Tibial nerve (tissue), 4 donors: ENCODE measurements at places on chromosomes 13 and 19. TPM values are rescaled to one million over a fixed set of nuclear protein-coding genes. Genes with fewer than 3 reads are reported as not detected.
A peak's percentile ranks its signal among the peaks of the same experiment; 100 is the strongest.

LYL1 gene
- 21.1 TPM for total RNA-seq

TMC4 gene
- 4.4 TPM for total RNA-seq

- no peaks in the 10 kb centered on the region for H3K36me3 ChIP-seq
- H3K4me3 ChIP-seq, result peak overlapping the region; percentile 24
- H3K4me1 ChIP-seq, result no peaks in the 10 kb centered on the region
- H3K27me3 ChIP-seq, result no peaks in the 10 kb centered on the region
- H3K27ac ChIP-seq, result peak overlapping the region; percentile 84
Observed at GRCh38 chr19:13022111-13022858, 27.0 kb downstream of the NFIX start.

DNA sequence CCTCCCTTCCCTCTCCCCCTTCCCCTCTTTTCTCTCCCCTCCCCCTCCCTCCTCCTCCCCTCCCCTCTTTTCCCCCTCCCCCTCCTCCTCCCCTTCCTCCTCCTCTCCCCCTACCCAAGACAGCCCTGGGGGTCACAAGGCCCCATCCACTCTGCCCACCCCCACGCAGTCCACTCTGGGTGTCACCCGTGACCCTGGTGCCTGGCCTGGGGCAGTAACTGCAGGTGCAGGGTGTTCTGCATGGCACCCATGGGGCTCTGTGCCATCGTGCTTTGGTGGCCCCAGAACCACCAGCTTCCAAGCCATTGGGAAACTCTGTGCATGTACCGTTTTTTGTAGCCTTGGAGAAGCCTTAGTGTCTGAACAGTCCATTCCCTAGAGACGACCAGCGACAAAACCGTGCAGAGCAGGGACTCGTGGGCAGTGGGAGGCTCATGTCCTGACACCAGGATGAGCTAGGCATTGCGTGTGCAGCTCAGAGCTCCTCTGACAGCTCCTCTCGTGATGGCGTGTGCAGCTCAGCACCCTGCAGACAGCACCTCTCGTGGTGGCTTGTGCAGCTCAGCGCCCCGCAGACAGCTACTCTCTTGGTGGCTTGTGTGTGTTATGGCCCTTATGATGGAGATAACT lies 43.7 kb upstream of the F7 start:
- H3K27ac ChIP-seq, result no peak overlapping the region
- no peaks in the 10 kb centered on the region for H3K36me3 ChIP-seq
- H3K4me3 ChIP-seq, result no peak overlapping the region
- no peak for DNase-seq

DNA sequence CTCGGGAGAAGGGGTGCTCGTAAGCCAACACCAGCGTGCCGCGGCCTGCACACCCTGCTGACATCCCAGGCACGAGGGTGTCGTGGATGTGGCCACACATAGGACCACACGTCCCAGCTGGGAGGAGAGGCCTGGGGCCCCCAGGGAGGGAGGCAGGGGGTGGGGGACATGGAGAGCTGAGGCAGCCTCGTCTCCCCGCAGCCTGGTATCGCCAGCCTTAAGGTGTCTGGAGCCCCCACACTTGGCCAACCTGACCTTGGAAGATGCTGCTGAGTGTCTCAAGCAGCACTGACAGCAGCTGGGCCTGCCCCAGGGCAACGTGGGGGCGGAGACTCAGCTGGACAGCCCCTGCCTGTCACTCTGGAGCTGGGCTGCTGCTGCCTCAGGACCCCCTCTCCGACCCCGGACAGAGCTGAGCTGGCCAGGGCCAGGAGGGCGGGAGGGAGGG lies 2.4 kb downstream of the IZUMO4 start:
- H3K27ac ChIP-seq, result peak overlapping the region; percentile 98
- H3K4me3 ChIP-seq, result no peak overlapping the region
- peaks cover 9% of the 10 kb centered on the region for H3K4me1 ChIP-seq
- no peak for DNase-seq
- no peaks in the 10 kb centered on the region for H3K36me3 ChIP-seq

GRCh38 chr19:35689836-35690235 lies 14.5 kb upstream of the ZBTB32 start:
- H3K27me3 ChIP-seq, result peaks cover 3% of the 10 kb centered on the region
- H3K4me3 ChIP-seq, result no peak overlapping the region
- H3K4me1 ChIP-seq, result no peaks in the 10 kb centered on the region
- no peak overlapping the region for H3K27ac ChIP-seq
- no peak for DNase-seq
- no peaks in the 10 kb centered on the region for H3K36me3 ChIP-seq

DNA sequence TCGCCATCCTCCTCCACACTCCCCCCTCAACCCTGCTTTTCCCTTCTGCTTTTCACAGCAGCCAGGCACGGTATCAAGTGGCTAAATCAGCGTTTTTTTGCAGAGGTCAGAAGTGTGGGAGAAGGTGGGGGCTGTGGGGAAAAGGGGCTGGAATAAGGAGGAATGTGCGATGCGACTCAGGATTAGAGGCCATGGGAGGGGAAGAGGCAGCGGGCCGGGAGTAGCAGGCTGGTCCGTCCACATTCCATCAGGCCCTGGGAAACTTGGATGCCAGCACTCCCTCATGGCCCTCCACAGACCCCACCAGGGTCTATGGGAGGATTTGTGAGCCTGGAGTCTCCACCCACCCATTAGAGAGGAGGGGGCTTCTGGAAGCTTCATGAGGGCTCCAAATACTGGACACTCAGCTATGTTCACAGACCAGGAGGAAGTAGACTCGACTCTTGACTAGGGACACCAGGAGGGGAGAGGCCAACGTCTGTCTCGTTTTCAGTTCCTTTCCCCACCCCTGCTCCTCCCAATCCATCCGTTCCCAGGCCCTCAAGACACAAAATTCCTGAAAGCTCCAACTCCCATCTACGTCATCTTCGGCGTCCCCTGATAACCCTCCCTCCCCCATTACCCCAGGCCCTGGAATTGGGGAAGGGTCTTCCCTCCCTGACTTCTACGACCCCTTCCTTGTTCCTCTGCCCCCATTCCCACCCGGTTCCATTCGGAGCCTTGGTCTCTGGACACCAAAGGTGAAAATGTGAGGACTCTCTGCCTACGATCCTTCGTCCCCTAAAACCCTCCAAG lies 3.3 kb upstream of the KCNC3 start:
- peaks cover 7% of the 10 kb centered on the region for H3K4me1 ChIP-seq
- H3K27me3 ChIP-seq, result no peaks in the 10 kb centered on the region

- no peak overlapping the region for H3K4me3 ChIP-seq
- H3K36me3 ChIP-seq, result no peaks in the 10 kb centered on the region
- no peak for DNase-seq
- no peak overlapping the region for H3K27ac ChIP-seq
Observed at GRCh38 chr19:33280351-33280921, 21.9 kb downstream of the CEBPA start.

- no peaks in the 10 kb centered on the region for H3K36me3 ChIP-seq
- peak within 1 kb of the TSS; percentile 74 for H3K4me3 ChIP-seq
- H3K4me1 ChIP-seq, result peaks cover 20% of the 10 kb centered on the region
- no peaks in the 10 kb centered on the region for H3K27me3 ChIP-seq
- H3K27ac ChIP-seq, result peak within 1 kb of the TSS; percentile 97
Observed at GRCh38 chr13:27251166-27252091, at the start of gene RPL21. Gene RPL21, plus strand, starts transcription at chr13:27251558. Its CDS starts 2,219 bp downstream, at chr13:27253777.

DNA sequence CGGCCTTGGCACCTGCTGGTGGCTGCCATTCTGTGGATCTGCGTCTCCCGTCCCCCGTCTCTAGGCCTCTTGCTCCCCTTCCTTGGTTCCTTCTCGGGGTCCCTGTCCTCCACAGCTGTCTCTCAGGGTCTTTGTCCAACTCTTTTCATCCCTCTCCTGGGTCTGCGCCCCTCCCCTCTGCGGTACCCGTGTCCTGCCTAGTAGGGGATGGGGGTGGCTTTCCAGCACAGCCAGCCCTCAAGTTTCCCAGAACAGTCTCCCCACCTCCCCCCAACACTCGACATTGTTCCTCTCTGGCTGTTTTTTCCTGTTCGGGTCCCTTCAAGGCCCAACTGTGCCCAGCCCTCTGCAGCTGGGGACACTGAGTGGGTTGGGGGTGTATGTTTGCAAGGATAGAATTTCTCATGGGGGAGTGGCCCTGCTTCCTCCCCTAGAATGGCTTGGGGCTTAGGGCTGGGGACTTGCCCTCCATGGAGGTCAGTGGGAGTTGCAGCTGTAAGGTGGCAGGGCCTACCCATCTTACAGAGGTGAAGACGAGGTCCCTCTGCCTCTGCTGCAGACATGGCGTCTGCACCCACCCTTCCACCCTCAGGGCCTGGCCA lies 762 bp upstream of the ADM5 start:
- H3K27me3 ChIP-seq, result peaks cover 39% of the 10 kb centered on the region
- H3K4me3 ChIP-seq, result no peak overlapping the region
- no peak overlapping the region for H3K27ac ChIP-seq
- no peak for DNase-seq

DNA sequence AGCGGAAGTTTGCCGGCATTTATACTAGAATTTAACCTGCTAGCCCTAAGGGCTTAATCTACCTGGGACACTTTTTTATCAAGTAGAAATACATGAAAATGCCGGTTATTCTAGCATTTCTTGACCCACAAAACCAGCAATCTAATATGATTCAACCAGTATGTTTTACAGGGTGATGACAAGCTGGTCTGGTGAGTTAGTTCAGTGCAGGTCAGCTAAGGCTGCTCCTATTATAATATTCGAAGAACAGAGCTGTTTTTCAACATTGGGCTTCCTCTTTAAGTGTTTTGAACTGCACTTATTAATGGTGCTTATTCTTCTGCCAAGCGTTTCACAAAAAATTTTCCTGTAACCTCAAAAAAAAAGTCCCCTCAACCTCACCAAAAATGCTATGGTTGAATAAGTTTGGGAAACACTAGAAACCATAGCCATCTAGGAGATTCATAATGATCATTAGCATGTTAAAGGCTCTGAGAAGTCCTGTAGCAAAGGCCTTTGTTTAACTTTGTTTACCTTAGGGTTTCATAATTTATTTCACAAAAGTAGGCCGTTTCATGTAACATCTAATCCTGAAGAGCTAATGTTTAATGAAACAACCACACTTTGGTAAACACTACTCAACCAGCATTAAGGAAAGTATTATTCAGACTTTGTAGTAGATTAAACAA lies 526.6 kb downstream of the KLF12 start:
- no peaks in the 10 kb centered on the region for H3K36me3 ChIP-seq
- H3K27ac ChIP-seq, result no peak overlapping the region
- no peak for DNase-seq

GRCh38 chr19:34243876-34244578 lies 10.3 kb upstream of the GARRE1 start:
- no peaks in the 10 kb centered on the region for H3K36me3 ChIP-seq
- no peak for DNase-seq
- H3K4me3 ChIP-seq, result no peak overlapping the region
- H3K27ac ChIP-seq, result no peak overlapping the region
- no peaks in the 10 kb centered on the region for H3K27me3 ChIP-seq
- H3K4me1 ChIP-seq, result no peaks in the 10 kb centered on the region

DNA sequence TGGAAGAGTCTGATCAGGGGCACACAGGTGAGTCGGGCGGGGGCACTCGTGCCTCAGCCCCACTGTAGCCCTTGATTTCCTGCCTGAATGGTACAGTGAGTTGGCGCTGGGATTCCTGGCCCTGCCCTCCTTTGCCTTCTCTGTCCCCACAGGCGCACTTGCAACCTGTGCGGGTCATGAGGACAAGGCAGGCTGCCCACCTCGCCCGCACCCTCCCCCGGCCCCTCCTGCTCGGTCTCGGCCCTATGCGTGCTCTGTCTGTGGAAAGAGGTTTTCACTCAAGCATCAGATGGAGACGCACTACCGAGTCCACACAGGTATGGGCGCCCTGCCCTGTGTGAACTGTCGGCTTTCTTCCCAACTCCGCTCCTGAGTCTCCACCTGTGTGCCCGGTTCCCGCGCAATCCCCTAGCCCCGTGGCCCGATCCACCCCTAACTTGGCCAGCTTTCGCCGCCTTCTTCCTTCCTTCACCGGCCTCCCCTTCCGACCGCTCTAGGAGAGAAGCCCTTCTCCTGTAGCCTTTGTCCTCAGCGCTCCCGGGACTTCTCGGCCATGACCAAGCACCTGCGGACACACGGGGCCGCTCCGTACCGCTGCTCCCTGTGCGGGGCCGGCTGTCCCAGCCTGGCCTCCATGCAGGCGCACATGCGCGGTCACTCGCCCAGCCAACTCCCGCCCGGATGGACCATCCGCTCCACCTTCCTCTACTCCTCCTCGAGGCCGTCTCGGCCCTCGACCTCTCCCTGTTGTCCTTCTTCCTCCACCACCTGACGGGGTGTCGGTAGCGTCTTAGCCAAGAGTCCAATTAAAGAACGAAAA lies 1.6 kb upstream of the KMT2B start:
- peak overlapping the region; percentile 88 for H3K27ac ChIP-seq
- peak overlapping the region; percentile 71 for H3K4me3 ChIP-seq
- DNase-seq, result no peak
- no peaks in the 10 kb centered on the region for H3K4me1 ChIP-seq
- H3K36me3 ChIP-seq, result peaks cover 17% of the 10 kb centered on the region
